ENCODE measurements at places on chromosomes 7 and 10.

DNA sequence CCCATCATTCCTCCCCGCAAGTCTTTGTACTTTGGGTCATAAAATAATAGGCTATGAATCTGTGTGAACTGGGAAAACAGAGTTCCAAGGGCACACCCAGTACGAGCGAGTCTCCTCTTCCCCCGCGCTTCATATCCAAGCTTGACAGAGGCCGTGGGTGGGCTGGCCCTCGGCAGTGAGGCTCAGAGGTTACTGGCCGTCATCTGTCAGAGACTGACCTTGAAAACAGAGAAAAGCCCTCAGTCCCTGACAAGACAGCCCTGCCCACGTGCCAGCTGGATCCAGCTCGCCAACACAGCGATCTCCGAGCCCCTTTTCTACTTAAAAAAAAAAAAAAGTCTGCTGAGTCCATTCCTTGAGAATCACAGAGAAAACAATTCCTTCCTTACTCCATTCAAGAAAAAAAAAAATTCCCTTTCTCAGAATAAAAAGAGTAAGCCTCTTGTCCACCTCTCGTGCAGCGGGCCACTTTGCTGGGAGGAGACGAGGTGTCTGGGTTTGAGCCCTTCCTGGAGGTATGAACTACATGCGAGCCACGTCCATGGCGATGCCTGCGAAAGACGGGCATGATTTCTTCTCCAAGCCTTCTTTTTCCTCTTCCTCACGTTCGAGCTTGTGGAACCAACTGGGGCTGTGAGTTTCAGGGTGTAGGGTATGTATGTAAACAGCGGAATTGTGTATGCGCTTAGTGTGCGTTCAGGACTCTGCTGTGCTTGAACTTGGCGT, 744 bp upstream of the BICC1 start:
- no peak for DNase-seq

DNA sequence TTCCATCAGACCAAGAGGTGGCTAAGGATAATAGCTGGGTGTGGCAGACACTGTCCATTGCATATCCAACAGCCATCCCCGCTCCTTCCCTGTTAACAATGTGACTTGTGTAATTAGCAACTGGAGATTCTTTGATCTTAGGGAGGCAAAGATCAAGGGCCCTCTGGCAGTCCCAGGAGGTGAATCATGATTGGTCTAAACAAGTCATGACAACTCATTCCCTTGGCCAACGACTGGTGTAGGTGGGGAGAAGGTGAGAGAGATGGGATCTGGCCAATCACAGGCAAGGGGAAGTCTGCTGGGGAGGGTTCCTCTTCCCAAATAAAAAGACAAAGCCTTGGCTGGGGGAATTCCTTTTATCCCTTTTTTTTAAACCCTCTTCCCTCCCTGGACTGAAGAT, 46.2 kb upstream of the COMTD1 start:
- DNase-seq = no peak

DNA sequence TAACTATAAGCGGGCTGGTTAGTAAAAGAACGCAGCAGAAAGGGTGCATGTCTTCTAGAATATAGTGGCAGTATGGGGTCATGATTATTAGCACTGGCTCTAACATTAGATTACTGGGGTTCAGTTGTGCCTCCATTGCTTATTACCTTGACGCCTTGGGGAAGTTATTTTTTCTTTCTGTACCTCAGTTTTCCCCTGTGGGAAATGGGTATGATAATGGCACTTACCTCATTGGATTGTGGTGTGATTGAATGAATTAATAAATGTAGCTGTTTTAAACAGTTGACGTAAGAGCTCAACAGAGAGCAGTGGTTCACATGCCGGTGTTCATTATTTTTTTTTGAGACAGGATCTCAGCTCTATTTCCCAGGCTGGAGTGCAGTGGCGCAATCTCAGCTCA, 116.5 kb downstream of the LRRC4 start:
- DNase-seq = no peak

DNA sequence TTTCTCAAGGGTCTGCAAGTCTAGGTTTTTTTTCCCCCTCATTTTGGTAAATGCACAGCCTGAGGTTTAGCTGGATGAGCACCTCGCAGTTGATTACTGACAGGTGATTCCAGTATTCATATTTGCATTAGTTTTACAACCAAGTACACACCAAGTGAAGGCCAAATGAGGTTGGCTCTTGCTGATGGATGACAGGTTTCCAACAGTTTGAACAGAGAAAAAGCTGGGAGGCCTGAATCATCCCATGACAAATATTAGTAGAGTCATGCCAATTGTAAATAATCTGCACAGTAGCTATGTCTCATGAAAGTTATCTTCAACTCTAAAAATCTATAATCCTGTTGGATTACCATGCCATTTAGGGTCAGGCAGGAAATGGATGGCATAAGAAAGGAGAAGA, 399.8 kb downstream of the HTR7 start:
- DNase-seq = no peak

- no peak for DNase-seq
Observed at GRCh38 chr7:20268824-20269223, 51.6 kb upstream of the MACC1 start.

DNA sequence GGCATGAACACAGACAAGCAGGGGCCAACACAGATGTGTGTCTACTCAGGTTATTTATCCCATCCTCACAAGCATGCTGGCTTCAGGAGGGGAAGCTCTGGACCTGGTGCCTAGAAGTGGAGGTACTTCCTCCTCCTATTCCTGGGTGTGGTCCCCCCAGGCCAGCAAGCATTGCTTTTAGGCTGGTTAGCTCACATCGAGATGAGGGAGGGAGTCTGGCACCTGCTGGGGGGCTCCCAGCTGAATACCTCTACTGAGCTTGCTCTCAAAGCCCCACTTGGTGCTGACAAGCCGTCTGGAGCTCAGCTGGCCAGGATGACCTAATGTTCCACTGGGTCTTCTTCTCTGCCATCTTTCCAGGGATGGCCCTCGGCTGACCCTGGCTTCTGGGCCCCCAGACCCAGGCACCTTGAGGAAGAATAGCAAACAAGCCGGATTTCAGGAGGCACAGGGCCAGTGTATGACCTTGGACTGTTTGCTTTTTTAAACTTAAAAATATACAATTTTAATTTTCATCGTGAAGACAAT, 26.8 kb downstream of the FAM241B start:
- no peak for DNase-seq

Data from left lung (tissue), 14 donors.